Tongue (tissue), 3 donors: ENCODE measurements at places on chromosomes 13 and 19. TPM values are rescaled to one million over a fixed set of nuclear protein-coding genes. Genes with fewer than 3 reads are reported as not detected.

ZNF264 gene
- 52.6 TPM for total RNA-seq

CYP4F2 gene
- total RNA-seq = not detected

CYP4F3 gene
- total RNA-seq = 1.4 TPM

GADD45B gene
- total RNA-seq = 32.4 TPM

ZNF880 gene
- 27.4 TPM for total RNA-seq

TMIGD2 gene
- total RNA-seq = not detected

NLRP4 gene
- not detected for total RNA-seq

ZNF566 gene
- 35.3 TPM for total RNA-seq

CHAMP1 gene
- total RNA-seq = 6.9 TPM

SOX1 gene
- total RNA-seq = not detected

C19orf67 gene
- total RNA-seq = not detected

ETHE1 gene
- 28.2 TPM for total RNA-seq

RPL21 gene
- 734 TPM for total RNA-seq

KLK3 gene
- total RNA-seq = not detected

LRRC25 gene
- total RNA-seq = 1.8 TPM

GRWD1 gene
- 26.6 TPM for total RNA-seq

OR1M1 gene
- not detected for total RNA-seq

LRRC63 gene
- not detected for total RNA-seq

ZNF557 gene
- 15.3 TPM for total RNA-seq

FAM216B gene
- total RNA-seq = not detected

PSG3 gene
- not detected for total RNA-seq

PSG6 gene
- not detected for total RNA-seq

KLK12 gene
- total RNA-seq = 7.2 TPM

YJEFN3 gene
- 0.62 TPM for total RNA-seq

PRTN3 gene
- 3.3 TPM for total RNA-seq

DNM2 gene
- total RNA-seq = 114 TPM

DPRX gene
- total RNA-seq = not detected

TNFSF13B gene
- total RNA-seq = 1.8 TPM

TGDS gene
- total RNA-seq = 14.1 TPM

ZNF491 gene
- 4.4 TPM for total RNA-seq

CKM gene
- total RNA-seq = 4,756 TPM

ERICH6B gene
- not detected for total RNA-seq

KPTN gene
- 3.8 TPM for total RNA-seq

ZNF865 gene
- 5.0 TPM for total RNA-seq

C1QTNF9 gene
- 3.8 TPM for total RNA-seq

C19orf33 gene
- total RNA-seq = 16.6 TPM

SERP2 gene
- total RNA-seq = 4.9 TPM

ZNF552 gene
- total RNA-seq = 5.7 TPM

RASGRP4 gene
- 0.41 TPM for total RNA-seq

IGSF23 gene
- total RNA-seq = not detected

FBXL12 gene
- total RNA-seq = 16.3 TPM

VSTM1 gene
- total RNA-seq = not detected

PLPP2 gene
- 13.0 TPM for total RNA-seq

ZNF296 gene
- total RNA-seq = not detected

COMP gene
- 8.1 TPM for total RNA-seq

ZNF536 gene
- total RNA-seq = 8.3 TPM

ADGRE1 gene
- 0.21 TPM for total RNA-seq

FCAR gene
- 2.6 TPM for total RNA-seq

PRDX2 gene
- total RNA-seq = 304 TPM

AKT2 gene
- total RNA-seq = 142 TPM

PLPPR2 gene
- total RNA-seq = 20.3 TPM

CYP4F8 gene
- not detected for total RNA-seq

KDELR1 gene
- 54.1 TPM for total RNA-seq

ZNF582 gene
- 3.4 TPM for total RNA-seq

KLF1 gene
- total RNA-seq = 1.6 TPM

LILRA1 gene
- 0.51 TPM for total RNA-seq

TYROBP gene
- total RNA-seq = 3.6 TPM

KIR2DL1 gene
- not detected for total RNA-seq
